Peyer's patch (tissue), 4 donors: ENCODE measurements at places on chromosomes 1 and 21. TPM values are rescaled to one million over a fixed set of nuclear protein-coding genes. Genes with fewer than 3 reads are reported as not detected.

Gene DYRK3
- 0.85 TPM for total RNA-seq

Gene KRTAP19-5
- not detected for total RNA-seq

Gene CD1B
- total RNA-seq, result not detected

Gene DENND2C
- total RNA-seq, result 0.57 TPM

Gene GATAD2B
- total RNA-seq, result 65.2 TPM

Gene ADGRB2
- 39.1 TPM for total RNA-seq

Gene OR2T29
- total RNA-seq, result not detected

Gene CADM3
- total RNA-seq, result 19.8 TPM

Gene TFF2
- total RNA-seq, result 6.7 TPM

Gene IL19
- total RNA-seq, result not detected

Gene CD5L
- not detected for total RNA-seq

Gene SAMSN1
- total RNA-seq, result 2.3 TPM

Gene SLC5A3
- total RNA-seq, result 20.5 TPM

Gene GSTM5
- 0.85 TPM for total RNA-seq

Gene ETNK2
- 0.35 TPM for total RNA-seq

Gene CLCA4
- total RNA-seq, result not detected

Gene FLG2
- 0.18 TPM for total RNA-seq

Gene TFAP2E
- total RNA-seq, result not detected

Gene HSPB7
- total RNA-seq, result 5.2 TPM

Gene KDF1
- total RNA-seq, result 13.2 TPM

Gene PAQR6
- 3.6 TPM for total RNA-seq

Gene XCL1
- total RNA-seq, result not detected

Gene AVPR1B
- total RNA-seq, result not detected

Gene SNX7
- 10.1 TPM for total RNA-seq

Gene BRDT
- total RNA-seq, result not detected

Gene UBXN10
- 1.9 TPM for total RNA-seq

Gene C21orf58
- total RNA-seq, result 4.6 TPM

Gene FAM43B
- total RNA-seq, result not detected

Gene PGBD2
- total RNA-seq, result 16.9 TPM

Gene FOXO6
- total RNA-seq, result 1.1 TPM

Gene FCAMR
- total RNA-seq, result 0.88 TPM

Gene ITSN1
- 41.0 TPM for total RNA-seq

Gene TNFSF18
- total RNA-seq, result not detected

Gene SLAMF7
- 2.6 TPM for total RNA-seq

Gene OSCP1
- 3.2 TPM for total RNA-seq

Gene SHISAL2A
- 7.4 TPM for total RNA-seq

Gene PRMT6
- 19.8 TPM for total RNA-seq

Gene SPATA46
- total RNA-seq, result not detected

Gene CHRNB2
- 0.47 TPM for total RNA-seq

Gene CD2
- total RNA-seq, result 36.3 TPM

Gene PLA2G2D
- total RNA-seq, result not detected

Gene KLF17
- total RNA-seq, result not detected

Gene MR1
- total RNA-seq, result 4.0 TPM

Gene TINAGL1
- total RNA-seq, result 112 TPM

Gene FMO5
- 141 TPM for total RNA-seq

Gene PLA2G2C
- 1.0 TPM for total RNA-seq

Gene CFAP107
- not detected for total RNA-seq
